CD4-positive, alpha-beta T cell treated with Interleukin-21 for 1 hour (primary cell): ENCODE measurements at places on chromosomes 7 and 10.
A peak's percentile ranks its signal among the peaks of the same experiment; 100 is the strongest.

GRCh38 chr7:13850185-13850752 is 139.2 kb downstream of the ETV1 start:
- DNase-seq: peak; percentile 77

GRCh38 chr7:47580175-47580706 is 1.7 kb downstream of the TNS3 start:
- no peak for DNase-seq

DNA sequence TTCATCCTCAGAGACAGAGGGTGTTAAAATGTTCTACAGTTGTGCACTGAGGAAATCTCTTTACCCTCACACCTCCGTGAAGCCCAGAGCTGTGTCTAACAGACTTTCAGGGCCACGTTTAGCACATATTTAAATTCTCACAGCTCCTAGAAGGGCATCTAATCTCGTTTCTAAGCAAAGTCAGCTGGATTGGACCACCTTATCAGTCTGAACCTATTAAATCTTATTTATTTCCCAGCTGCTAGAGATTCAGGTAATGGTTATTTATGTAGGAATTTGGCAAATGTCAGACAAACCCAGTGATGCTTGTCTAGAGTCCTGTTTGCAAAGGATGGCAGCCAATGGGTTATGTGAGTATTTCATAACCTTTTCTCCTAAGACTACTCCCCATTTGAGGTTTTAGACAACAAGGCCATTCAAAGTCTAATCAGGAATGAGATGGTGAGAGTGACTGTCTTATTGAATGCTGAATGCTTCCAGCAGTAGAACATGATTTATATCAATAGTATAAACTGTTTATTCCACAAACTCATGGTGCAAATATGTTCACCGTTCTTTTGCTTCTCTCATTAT is 54.8 kb upstream of the EXOC4 start:
- DNase-seq: no peak

GRCh38 chr7:85573346-85573745 is 386.5 kb upstream of the SEMA3D start:
- no peak for DNase-seq

- DNase-seq: no peak
These were observed 147.9 kb upstream of the FRMD4A start for GRCh38 chr10:14478604-14479003.

DNA sequence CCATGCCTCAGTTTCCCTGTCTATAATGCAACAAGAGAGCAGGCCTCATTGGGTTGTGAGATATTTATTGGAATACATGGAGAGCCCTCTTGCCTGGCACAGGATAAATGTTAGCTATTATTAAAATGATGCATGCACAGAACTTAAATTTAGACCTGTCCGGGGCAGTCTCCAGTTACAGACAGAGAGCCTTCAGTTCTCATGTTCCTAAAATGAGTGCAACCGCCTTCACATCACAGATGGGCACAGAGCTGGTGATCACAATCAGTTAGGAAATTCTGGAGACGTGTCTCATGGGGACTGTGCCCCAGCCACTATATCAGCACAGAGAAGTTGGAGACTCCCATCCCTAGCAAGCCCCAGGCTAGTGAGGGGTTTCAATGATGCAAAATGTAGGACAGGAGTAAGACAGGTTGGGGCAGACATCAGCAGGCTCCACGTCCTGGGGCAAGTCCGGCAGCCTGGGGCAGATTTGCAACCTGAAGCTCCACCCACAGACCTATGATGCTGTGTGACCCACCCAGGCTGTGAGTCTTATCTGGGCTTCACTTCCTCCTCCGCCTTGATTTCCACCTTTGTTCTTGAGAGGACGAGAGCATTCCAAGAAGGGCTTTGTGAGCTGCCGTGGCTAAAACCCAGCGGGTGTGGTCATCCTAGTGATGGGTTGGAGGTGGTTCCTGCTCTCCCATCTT is 49.4 kb downstream of the CXCL12 start:
- no peak for DNase-seq

DNA sequence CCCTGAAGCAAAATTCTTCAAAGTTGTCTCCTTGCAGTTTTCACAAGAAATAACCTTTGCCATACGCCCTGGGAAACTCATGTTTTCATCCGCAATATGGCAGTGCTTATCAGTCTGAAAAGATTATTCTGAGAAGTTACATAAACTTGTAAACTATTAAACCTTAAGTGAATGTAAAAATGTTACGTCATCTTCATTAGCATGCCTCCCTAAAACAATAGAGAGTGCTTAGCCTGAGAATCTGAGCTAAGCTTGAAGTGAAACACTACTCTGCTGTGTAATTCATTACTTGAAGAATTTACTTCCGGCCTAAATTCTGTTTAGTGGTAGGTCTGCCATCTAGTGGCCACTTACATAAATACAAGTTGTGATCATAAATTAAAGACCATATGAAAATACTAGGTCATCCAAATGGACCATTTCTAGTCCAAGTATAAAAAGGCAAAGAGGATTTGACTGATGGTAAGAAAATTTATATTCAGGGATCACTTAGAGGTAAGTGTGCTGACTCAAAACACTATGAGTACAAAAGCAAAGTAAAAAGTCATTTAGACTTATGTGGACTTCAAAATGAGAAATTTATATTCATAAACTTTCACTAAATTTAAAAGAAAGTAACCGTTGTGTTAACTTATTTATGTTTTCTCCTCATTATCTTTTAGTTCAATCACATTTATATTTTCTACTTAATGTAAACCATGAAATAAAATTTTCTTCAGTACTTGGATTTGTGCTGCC is 745.1 kb upstream of the LRRTM3 start:
- DNase-seq: peak; percentile 52

DNA sequence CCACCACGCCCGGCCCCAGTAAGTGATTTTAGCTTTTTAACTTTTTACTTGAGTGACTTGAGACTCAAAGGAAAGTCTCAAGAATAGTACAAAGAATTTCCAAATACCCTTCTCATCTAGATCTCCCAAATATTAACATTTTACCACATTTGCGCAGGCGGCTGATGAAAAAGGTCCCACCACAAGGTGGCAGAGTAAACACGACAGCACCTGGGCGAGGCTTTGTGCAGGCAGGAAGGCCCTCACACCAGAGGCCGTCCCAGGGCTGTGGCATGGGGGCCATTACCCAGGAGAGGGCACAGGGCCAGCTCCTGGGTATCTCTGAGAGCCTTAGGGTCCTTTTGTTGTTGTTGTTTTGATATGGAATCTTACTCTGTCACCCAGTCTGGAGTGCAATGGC is 50.0 kb upstream of the WIPI2 start:
- DNase-seq: peak; percentile 31

GRCh38 chr7:27269455-27269854 is 26.9 kb downstream of the EVX1 start:
- no peak for DNase-seq

DNA sequence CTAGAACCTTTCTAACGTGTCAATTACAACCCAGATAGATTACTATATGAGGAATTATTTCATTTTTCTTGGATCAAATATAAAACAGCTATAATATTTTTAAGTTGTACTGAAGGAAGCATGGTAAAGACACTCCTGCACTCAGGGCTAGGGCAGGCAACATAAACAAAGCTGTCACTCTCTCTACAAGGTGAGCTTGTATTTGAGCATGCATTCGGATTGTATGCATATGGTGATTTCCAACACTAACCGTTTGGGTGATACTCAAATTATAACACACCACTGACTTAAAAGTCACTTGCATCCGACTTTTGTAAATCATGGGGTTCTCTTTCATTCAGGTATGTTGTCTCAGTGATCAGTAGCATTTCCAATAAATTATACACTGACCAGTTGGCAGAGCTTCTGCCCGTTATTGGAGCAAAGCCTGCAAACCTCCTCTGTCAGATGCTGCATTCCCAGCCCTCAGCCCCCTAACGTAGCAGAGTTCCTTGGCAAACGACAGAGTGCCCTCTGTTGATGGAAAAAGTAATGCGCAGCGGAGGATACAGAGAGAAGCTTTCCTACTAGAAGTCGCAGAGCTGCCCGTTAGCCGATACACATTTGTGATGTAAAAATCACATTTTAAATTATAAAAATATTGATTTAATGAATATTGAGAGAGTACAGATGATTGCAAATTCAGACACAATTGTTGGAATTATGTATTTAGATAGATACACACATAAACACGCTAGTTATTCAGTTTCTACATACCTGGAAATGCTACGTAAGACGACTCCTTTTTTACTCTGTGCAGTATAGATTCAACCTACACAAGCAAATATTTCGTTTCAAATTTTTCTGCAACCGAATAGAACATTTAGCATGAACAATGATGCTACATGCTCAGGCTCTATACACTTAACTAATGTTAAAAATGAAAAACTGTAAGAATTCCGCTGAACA is 173.9 kb upstream of the SP4 start:
- peak; percentile 37 for DNase-seq

- peak; percentile 54 for DNase-seq
These were observed 500 bp downstream of the CUL1 start for GRCh38 chr7:148699024-148699781.

GRCh38 chr7:70051726-70052125 is 453.5 kb downstream of the AUTS2 start:
- no peak for DNase-seq

- DNase-seq: peak; percentile 28
These were observed 153.3 kb downstream of the STK31 start for GRCh38 chr7:23863209-23863787.

GRCh38 chr10:45313264-45313873 is 2.0 kb downstream of the OR13A1 start:
- no peak for DNase-seq

- no peak for DNase-seq
These were observed 1.0 kb downstream of the INMT start for GRCh38 chr7:30752979-30753378.

- DNase-seq: no peak
These were observed 51.9 kb downstream of the GNA12 start for GRCh38 chr7:2792235-2792634.

DNA sequence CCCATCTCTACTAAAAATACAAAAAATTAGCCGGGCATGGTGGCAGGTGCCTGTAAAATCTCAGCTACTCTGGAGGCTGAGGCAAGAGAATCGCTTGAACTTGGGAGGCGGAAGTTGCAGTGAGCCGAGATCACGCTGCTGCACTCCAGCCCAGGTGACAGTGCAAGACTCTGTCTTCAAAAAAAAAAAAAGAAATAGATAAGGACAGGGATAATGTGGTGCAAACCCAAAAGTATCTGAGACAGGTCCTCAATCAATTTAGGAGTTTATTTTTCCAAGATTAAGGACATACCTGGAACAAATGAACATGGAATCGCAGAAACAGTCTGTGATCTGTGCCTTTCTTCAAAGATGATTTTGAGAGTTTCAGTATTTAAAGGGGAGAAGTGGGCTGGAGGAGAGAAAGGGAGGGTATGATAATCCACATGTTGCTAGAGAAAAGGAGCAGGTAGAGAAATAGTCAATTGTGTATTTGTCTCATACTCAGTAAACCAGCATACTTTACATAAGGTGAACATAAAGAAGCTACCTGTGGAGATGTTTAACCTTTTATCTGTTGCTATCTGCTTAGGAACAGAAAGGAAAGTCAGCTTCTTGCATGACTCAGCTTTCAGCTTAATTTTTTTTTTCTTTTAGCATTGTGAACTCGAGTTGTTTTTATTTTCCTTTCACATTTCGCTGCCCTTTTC is 4.9 kb upstream of the MTPN start:
- DNase-seq: no peak

DNA sequence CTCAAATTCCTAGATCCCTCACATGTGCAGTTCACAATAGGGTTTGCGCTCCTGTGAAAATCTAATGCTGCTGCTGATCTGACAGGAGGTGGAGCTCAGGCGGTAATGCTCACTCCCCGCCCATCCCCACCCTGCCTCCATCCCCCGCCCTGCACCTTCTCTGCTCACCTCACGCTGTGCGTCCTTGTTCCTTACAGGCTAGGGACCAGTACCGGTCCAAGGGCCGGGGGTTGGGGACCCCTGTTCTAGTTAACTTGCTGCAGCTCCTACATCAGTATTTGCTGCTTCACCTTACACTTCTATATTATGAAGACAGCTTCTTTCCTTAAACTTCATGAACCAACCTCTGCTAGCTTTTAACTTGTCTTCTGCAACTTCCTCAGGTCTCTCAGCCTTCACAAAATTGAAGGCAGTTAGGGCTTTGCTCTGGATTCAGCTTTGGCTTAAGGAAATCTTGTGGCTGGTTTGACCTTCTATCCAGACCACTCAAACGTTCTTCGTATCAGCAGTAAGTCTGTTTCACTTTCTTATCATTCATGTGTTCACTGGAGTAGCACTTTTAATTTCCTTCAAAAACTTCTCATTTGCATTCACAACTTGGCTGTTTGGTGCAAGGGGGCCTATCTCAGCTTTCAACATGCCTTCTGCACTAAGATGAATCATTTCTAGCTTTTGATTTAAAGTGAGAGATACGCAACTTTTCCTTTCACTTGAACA is 1.7 kb upstream of the TNKS2 start:
- DNase-seq: peak; percentile 61

DNA sequence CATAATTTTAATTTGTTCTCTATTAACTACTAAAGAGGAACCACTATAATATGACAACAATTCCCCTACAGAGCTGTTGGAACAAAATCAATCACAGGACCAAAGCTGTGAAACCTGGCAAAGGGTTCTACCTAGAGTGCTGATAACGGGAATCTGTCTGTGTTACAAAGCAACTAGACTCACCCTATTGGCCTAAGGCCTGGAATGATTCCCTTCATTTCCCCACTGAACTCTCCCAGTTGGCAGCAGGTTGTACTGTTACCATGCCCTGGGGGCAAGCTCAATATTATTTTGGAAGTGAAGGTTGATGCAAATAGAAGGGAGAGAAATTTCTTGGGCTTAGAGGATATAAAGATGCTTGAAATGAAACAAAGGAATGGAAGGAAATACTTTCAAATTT is 81.8 kb downstream of the SEMA3A start:
- no peak for DNase-seq

GRCh38 chr10:106557951-106558733 is 606.4 kb downstream of the SORCS1 start:
- no peak for DNase-seq

DNA sequence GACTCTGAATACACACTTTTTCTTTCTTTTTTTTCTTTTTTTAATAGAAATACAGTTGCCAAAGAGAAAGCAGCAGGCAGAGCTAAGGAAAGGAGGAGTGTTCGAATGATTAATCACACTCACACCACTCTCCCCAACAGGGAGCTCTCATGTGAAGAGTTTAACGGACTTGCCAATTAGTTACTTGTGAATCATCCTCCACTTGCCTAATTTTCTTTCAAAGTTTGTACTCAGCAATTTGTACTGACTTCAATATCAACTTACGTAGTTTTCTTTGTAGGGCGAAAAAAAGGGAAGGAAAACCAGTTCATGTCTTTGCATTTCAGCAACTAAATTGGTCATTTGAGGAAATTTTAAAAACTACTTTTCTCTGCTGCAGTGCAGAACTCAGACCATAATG is 109.2 kb downstream of the PIP4K2A start:
- peak; percentile 24 for DNase-seq

DNA sequence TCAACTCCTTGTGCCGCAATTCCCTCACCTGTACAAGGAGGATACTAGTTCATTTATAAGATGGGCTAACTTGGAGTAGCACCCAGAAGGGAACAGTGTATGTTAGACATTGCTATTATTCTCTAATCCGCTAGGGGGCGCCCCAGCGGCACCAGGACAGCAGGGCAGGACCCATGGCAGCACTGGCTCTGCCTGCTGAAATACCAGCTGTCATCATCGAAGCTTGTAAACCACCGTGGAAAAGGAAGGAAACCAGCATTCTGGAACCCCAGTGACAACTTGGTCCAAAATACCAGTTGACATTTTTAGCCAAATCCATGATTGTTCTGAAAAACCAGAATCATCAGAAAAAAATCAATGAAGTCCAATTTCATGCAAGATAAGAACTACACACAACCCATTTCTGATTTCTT is 134.4 kb downstream of the ITGA8 start:
- peak; percentile 13 for DNase-seq
